Activated CD4-positive, CD25-positive, alpha-beta regulatory T cell (primary cell): ENCODE measurements at places on chromosomes 2 and 18.

DNA sequence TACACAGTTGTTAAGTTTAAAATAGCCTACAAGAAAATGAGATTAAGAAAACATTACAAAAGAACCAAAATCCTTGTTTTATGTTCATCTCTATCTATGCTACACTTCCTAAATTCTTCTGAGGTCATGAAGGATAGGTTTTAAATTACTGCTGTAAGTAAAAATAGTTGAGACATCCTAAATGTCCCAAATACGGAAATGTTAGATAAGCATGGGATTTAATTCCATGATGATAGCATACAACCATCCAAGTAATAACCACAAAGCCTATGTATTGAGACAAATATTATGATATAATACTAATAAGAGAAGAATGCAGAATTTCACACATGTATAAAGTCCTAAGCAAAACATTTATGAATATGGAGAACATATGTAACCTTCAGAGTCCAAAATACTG, 34.1 kb downstream of the PIEZO2 start:
- DNase-seq, result no peak

- DNase-seq, result no peak
These were observed 18.4 kb downstream of the HS1BP3 start for GRCh38 chr2:20632446-20632990.

- DNase-seq, result no peak
These were observed 3.8 kb downstream of the TGIF1 start for GRCh38 chr18:3453540-3454364.

DNA sequence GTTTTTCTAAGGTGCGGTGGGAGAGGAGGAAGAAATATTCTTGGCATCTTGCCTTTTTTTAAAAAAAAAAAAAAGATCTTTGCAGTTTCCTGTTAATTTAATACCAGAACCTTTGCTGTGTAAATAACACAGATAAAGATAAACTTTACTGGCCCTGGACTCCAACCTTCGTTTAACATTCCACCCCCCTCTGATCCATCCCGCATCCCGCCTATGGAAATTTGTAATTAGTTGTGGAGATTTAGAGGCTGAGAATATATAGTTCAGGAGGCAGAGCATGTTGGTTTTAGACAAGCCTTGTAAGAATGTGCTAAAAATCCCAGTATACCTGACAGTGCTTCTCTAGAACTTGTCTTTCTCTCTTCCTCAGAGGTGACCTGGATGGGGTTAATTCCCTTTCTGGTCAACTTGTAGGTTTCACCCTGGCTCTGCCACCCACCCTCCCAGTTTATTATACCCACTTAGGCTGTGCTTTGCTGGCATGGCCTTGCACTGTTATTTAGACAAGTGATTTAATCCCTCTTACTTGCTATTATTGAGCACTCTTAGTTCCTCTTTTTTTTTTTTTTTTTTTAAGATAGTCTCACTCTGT, 2.9 kb upstream of the C2orf72 start:
- no peak for DNase-seq

DNA sequence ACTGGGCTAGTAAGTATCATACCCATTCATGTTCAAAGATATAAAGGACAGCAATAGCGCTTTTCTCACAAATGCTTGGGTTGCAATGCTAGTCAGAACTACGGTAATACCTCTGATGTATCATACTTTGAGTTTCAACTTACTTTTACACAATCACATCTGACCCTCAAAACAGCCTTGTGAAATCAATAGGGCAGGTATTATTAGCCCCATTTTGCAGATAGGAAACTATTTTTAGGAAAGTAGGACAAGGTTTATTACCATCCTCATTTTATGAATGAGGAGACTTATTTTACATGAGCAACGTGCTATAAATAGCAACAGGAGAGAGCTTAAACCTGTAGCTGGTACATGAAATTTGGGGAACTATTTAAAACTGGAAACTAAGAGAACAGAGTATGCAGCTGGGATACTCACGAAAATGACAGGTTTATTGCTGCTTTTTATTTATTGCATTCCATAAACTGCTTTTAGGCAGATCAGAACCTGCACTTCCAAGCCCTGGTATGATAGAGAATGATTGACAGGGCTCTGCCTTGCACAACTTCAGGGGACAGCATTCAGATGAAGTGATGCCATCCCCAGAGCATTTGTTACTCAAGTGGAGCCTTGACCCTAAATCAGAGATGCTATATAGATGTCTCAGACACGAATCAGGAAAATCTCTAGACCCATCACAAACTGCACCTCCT, 42.4 kb upstream of the PPM1B start:
- no peak for DNase-seq

DNA sequence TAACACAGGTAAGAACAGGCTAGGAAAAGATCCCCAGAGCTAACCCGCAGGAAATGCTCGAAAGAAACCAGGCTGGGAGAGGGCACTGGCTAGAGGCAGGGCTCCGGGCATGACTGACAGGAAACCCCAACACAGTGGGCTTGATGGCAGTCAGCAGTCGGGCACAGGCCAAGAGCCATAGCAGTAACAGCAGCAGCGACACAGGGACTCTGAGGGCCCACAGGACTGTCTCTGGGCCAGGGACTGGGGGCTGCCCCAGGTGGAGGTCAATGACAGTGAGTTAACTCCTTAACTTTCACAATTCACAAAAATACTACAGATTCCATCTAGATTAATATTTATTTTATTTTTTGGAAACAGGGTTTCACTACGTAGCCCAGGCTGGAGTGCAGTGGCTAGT, 37.3 kb upstream of the ASPRV1 start:
- no peak for DNase-seq

GRCh38 chr18:76364282-76365259, 130.5 kb downstream of the ZNF516 start:
- no peak for DNase-seq

DNA sequence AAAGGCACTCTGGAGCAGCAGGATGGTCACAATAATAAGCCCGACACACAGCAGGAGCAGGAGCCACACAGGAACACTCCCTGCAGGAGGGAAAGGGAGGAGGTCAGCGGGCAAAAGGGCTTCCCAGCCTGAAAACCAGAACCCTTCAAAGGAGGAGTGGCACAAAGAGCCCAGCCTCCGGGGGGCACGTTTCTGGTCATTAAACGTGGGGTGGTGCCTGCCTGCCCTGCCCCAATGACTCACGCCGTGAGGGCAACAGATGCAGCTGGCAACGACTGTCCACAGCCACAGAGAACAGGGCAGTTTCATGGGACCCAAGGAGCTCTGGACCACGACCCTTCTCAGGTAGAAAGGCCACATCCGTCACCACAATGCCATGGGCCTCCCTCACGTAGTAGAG, 3.0 kb downstream of the PREB start:
- DNase-seq, result no peak

- no peak for DNase-seq
These were observed 64.0 kb upstream of the ZNF516 start for GRCh38 chr18:76558881-76559667.

DNA sequence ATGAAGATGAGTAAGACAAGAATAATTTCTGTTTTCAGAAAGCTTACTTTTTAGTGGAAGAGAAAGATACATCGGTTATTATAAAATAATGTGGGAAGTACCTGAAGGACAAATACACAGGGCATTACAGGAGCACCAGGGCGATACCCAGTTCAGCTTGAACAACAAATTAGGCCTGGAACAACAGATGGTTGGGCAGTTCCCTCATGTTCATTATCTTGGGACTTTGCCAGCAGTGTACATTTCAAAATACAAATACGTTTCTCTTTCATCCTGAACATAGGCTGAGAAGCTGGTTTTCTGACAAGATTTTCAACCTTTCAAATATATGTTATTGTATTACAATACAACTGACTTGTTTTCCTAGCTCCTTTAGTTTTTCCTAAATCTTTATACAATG, 79.6 kb downstream of the TGIF1 start:
- DNase-seq, result no peak

DNA sequence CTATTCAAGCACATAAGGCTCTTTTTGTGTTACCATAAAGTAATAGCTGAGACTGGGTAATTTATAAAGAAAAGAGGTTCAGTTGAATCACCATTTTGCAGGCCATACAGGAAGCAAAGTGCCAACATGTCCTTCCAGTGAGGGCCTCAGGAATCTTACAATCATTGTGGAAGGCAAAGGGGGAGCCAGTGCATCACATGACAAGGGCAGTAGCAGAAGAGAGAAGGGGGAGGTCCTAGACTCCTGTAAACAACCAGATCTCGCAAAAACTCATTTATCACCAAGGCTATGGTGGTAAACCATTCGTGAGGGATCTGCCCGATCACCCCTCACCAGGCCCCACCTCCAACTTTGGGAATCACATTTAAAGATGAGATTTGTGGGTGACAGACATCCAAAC, 16.7 kb downstream of the DSG4 start:
- no peak for DNase-seq

DNA sequence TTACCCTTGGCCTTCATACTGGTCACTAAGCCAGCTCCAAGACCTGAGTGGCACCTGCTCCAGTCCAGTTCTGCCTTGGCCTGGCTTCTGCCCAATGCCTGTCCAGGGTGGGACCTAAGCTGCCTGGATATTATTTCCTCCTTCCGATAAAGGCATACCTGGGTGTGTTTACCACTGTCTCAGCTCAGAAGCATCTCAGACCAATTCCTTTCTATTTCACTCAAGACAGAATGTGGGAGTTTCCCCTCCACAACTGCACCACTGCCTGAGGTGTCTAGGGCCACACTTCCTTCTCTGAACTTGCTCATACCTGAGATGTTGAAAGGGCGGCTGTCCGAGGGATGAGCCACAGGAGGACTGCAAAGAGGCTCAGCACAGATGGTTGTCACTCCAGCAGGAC, 18.4 kb upstream of the CAB39 start:
- DNase-seq, result no peak

DNA sequence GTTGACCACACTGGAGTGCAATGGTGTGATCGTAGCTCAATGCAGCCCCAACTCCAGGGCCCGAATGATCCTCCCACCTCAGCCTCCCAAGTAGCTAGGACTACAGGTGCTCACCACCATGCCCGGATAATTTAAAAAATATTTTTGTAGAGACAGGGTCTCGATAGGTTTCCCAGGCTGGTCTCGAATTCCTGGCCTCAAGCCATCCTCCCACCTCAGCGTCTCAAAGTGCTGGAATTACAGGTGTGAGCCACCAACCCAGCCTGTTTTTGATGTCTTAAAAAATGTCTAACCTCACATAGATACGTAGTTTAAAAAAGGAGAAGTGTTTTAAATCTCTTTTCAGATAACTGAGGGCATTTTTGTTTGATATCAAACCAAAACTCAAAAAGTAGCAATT, 37.6 kb downstream of the IMPA2 start:
- DNase-seq, result no peak

- no peak for DNase-seq
These were observed 8.9 kb downstream of the STAM2 start for GRCh38 chr2:152166633-152167032.

DNA sequence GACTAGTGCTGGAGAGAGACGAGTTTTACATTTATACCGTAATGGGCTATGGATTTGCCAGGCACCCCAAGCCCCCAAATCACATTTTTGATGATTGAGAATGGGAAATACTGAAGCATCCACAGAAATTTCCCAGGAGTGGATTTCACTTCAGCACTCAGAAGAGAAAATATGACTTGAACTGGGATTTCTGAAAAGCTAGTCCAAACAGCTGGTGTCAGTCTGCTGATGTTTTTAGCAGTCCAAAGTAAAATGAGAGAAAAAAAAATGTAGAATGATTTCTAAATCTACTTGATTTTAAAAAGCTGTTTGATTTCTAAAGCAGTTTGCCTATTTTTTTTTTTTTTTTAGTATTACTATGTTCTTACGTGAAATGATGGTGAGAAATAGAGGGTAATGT, 105.0 kb downstream of the PLEKHM3 start:
- no peak for DNase-seq

GRCh38 chr2:150526827-150527226, 39.4 kb upstream of the RND3 start:
- DNase-seq, result no peak

GRCh38 chr2:169999054-169999453, 171.8 kb downstream of the UBR3 start:
- no peak for DNase-seq

DNA sequence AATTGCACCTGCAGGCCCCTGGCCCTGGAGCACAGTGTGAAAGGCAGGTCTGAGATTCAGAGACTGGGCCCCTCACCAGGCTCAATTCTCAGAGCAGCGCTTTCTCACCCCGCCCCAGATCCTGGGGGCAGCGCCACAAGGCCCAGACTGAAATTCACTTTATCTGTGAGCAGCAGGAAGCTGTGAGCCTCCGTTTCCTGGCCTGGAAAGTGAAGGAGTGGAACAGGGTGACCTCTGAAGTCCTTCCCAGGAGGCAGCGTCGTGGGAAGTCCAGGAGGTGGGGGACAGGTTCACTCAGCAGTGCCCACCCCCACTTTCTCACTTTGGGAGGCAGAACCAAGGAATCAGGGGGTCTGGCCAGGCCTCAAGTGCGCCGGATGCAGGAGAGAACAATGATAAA, 235.4 kb downstream of the NDUFA10 start:
- no peak for DNase-seq

GRCh38 chr18:45974088-45974536, 7.0 kb upstream of the EPG5 start:
- DNase-seq, result peak; percentile 21

- no peak for DNase-seq
These were observed 99.8 kb downstream of the METTL4 start for GRCh38 chr18:2471523-2471922.

GRCh38 chr18:37654034-37654433, 88.4 kb upstream of the CELF4 start:
- no peak for DNase-seq

- DNase-seq, result no peak
These were observed 20.9 kb downstream of the MTERF4 start for GRCh38 chr2:241081190-241081642.

GRCh38 chr2:101587251-101587650, 110.3 kb upstream of the MAP4K4 start:
- no peak for DNase-seq

GRCh38 chr2:29044459-29044858, 29.9 kb downstream of the PCARE start:
- no peak for DNase-seq

DNA sequence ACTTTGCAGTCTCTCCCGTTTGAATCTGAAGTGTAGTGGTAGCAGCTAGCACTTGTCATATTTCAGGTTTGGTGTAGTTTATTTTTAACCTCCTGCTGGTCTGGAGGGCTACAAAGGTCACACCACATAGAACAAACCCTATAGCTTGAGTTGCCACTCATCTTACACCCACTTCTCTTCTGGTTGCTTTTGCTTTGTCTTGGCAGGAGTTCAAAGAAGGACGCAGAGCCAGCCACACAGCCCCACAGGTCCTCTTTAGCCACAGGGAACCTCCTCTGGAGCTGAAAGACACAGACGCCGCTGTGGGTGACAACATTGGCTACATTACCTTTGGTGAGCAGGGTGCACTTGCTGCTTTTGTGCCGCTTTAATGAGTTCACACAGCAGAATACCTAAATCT, 15.6 kb upstream of the GPBAR1 start:
- DNase-seq, result no peak
